ENCODE measurements at places on chromosomes 2 and 18. TPM values are rescaled to one million over a fixed set of nuclear protein-coding genes. Genes with fewer than 3 reads are reported as not detected.

Gene RETREG2
- polyA plus RNA-seq, result 31.6 TPM

Gene HOXD8
- 1.5 TPM for polyA plus RNA-seq

Gene RNF125
- 1.2 TPM for polyA plus RNA-seq

Gene BMP10
- polyA plus RNA-seq, result not detected
